Kasumi-1 (cell line): ENCODE measurements at places on chromosomes 6 and 20.

DNA sequence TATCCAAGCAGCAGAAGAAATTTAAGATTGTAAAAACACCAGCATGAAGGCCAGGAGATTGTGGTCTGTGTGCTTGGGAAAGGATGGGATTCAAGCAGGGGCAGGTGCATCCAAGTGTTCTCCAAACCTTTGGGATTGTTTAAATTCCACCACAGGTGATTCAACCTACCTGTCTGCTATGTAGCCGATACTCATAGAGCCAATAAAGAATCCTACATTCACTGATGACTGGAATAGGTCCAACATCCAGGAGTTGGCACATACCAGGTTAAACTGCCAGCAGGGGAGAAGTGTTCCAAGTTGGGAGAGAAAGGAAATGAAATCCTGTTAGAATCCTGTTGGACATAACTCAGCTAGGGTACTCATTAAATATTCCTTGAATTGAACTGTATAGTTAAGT, 2.2 kb downstream of the SLC22A2 start:
- DNase-seq: no peak

- DNase-seq: no peak
Measured at GRCh38 chr6:104683809-104684208, 175.9 kb downstream of the HACE1 start.

- peak; percentile 41 for DNase-seq
Measured at GRCh38 chr20:5918856-5919625, 31.3 kb downstream of the TRMT6 start.

- no peak for DNase-seq
Measured at GRCh38 chr6:16619777-16620176, 141.5 kb downstream of the ATXN1 start.

DNA sequence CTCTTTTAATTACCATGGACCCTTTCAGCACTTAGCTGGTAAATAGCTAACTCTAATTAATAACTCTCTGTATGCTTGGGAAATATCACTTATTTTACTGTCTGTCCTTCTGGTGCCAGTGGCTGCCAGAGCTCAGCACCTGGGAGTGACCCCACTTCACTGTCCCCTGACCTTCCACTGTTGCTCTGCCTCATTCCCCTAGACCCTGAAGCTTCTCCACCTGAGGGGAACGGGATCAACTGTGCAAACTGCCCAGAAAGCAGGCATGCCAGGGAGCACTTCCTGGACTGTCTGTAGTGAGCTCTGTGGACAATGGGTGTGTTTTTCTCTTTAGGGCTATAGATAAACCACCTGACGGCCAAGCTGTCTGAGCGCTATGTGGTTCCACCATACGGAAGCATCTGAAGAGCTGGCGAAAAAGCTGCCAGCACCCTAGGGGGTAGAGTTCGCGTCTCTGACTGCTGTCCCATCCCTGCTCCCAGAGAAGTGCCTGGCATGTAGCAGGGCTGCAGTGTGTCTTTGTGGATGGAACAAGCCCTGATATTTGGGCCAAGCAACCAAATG, 106.3 kb upstream of the FOXA2 start:
- no peak for DNase-seq

GRCh38 chr20:6925744-6926278, 158.3 kb downstream of the BMP2 start:
- DNase-seq: no peak

GRCh38 chr6:114449659-114450058, 106.8 kb upstream of the HS3ST5 start:
- DNase-seq: no peak

DNA sequence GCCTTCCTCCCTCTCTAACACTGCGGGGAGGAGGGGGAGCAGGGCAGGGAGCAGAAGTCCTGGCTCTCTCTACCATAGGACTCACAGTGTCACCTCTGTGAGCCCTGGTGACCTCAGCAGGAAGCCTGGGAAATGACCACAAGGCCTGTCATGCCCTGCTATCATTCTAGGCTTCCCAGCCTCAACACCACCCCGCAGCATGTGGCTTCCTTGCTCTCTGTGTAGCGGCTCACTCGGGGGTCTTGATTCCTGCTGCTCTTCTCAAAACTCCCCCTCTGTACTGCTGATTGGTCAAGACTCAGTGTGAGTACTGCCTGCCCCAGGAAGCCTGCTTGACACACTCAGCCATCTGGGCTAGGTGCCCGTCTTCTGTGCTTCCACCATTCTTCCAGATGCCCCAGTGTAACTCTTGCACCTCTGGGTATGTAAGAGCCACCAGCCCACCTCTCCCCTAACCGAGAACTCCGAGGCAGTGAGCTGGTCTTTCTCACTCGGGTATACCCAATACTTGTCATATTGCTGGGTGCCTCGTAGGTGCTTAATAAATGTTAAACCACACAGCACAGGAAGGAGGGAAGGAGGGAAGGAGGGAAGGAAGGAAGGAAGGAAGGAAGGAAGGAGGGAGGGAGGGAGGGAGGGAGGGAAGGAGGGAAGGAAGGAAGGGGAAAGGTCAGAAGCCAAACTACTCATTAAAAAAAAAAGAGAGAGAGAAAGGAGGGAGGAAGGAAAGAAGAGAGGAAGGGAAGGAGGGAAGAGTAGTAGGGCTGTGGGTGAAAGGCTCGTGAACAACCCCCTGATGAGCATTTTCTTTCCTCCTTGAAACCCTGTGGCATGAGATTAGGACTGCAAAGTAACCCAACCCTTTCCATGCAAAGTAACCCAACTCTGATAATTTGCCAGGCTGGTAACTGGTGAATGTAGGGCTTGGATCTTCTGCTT, 5.0 kb downstream of the MDFI start:
- DNase-seq: no peak

DNA sequence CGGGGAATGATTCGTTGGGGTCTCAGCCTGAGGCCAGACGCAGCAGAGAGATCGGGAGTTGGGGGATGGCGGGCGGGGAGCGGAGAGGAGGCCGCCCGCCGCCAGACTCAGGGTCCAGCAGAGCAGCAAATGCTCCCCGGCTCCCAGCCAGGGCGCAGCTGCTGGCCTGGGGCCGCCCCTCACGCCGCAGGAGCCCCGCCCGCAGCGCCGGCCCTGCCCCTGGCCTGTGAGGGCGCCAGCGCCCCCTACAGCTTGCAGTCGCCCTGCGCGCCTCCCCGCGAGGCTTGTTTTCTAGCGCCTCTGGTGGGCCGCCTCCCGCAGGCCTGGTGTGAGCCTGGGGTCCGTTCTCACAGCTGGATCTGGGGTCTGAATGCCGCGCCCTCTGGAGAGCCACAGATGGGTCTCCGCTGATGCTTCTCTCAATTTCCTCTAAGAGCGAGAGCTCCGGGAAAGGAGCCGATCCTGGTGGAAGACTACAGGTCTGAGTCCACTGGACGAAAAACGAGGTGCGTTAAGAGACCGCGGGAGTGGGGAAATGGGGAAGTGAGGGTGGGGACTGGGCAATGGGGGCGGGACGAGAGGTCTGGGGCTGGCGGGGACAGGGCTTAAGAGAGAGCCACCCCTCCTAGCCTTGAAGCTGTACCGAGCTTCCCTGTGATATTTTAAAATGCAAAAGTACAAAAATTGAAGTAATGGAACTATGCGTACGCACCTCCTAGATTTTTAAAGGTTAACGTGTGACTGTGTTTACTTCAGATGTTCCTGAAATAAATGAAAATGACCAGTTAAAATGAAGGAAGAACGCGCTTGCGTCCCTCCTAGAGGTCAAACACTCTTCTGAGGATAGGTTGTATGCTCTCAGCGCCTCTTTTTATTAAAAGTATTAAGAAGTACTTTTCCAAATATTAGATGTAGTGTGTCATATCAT, 30.1 kb downstream of the TRIM38 start:
- peak; percentile 92 for DNase-seq

DNA sequence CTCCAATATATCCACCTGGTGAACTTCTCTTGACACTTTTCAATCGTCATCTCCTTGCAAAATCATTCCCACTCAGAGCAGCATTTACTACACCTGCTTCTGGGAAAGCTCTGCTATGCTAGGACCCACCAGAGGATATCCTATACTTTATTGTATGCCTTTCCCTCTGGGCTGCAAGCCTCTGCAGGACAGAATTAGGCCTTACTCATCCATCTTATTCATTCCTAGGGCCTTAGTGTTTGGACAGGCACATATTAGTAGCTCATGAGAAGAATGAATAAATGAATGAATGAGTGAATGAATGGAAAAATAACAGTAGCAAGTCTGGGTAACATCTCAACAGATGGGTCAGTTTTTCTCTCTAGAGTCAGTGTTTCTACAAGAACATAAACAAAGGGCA, 216.1 kb downstream of the MAFB start:
- DNase-seq: no peak
